ENCODE measurements at places on chromosomes 3 and 15. TPM values are rescaled to one million over a fixed set of nuclear protein-coding genes. Genes with fewer than 3 reads are reported as not detected.

Gene NPAP1
- not detected for total RNA-seq

Gene SLC6A11
- total RNA-seq = not detected

Gene CRYGS
- total RNA-seq = 0.89 TPM

Gene STAB1
- 330 TPM for total RNA-seq

Gene WDR93
- under 0.01 TPM for total RNA-seq

Gene P2RY12
- total RNA-seq = not detected

Gene ABI3BP
- total RNA-seq = 16.2 TPM

Gene EIF4G1
- 212 TPM for total RNA-seq

Gene ARNT2
- total RNA-seq = 0.13 TPM

Gene TMCO5A
- not detected for total RNA-seq

Gene PLCB2
- total RNA-seq = not detected

Gene NUP210
- total RNA-seq = 2.3 TPM

Gene RETNLB
- not detected for total RNA-seq

Gene CTDSPL
- total RNA-seq = 134 TPM

Gene TMEM108
- not detected for total RNA-seq

Gene SLC6A6
- 7.1 TPM for total RNA-seq

Gene CYP8B1
- total RNA-seq = not detected

Gene SNX4
- 31.1 TPM for total RNA-seq

Gene SETD2
- total RNA-seq = 22.4 TPM

Gene ZIC1
- not detected for total RNA-seq

Gene C3orf22
- total RNA-seq = not detected

Gene CDHR4
- not detected for total RNA-seq

Gene LNP1
- total RNA-seq = 0.77 TPM

Gene BCL2A1
- 0.13 TPM for total RNA-seq

Gene STX19
- total RNA-seq = not detected

Gene GOLGA6L7
- total RNA-seq = not detected

Gene LYZL4
- not detected for total RNA-seq

Gene CP
- total RNA-seq = not detected

Gene SSUH2
- 0.51 TPM for total RNA-seq

Gene NANOGP8
- total RNA-seq = not detected

Gene LRRC31
- total RNA-seq = not detected

Gene SLC28A2
- total RNA-seq = not detected

Gene MYLK
- total RNA-seq = 56.7 TPM

Gene HIGD2B
- total RNA-seq = not detected

Gene IMPG2
- total RNA-seq = 0.26 TPM

Gene SLC7A14
- under 0.01 TPM for total RNA-seq

Gene CHRM5
- total RNA-seq = 0.13 TPM

Gene C3orf85
- total RNA-seq = not detected

Gene FBXL22
- total RNA-seq = 0.13 TPM

Gene CYP1A2
- total RNA-seq = under 0.01 TPM

Gene RNU5B-1
- total RNA-seq = not detected

Gene PRR23A
- not detected for total RNA-seq

Gene NOX5
- total RNA-seq = not detected

Gene ZNF660
- total RNA-seq = 0.76 TPM

Gene TRPC1
- 5.2 TPM for total RNA-seq

Gene COL6A5
- total RNA-seq = not detected

Gene TICRR
- total RNA-seq = 2.7 TPM

Gene GOLGA8M
- 0.26 TPM for total RNA-seq

Gene CKMT1A
- total RNA-seq = not detected

Gene GOLGA8J
- not detected for total RNA-seq

Gene SAXO2
- total RNA-seq = 0.38 TPM

Gene SNTN
- total RNA-seq = not detected

Gene CPN2
- total RNA-seq = not detected

Gene EXOG
- 6.7 TPM for total RNA-seq

Gene XYLB
- 1.4 TPM for total RNA-seq

Gene SHC4
- total RNA-seq = 0.51 TPM

Gene HDDC3
- 9.5 TPM for total RNA-seq
